ENCODE measurements at places on chromosomes 2 and 18.

DNA sequence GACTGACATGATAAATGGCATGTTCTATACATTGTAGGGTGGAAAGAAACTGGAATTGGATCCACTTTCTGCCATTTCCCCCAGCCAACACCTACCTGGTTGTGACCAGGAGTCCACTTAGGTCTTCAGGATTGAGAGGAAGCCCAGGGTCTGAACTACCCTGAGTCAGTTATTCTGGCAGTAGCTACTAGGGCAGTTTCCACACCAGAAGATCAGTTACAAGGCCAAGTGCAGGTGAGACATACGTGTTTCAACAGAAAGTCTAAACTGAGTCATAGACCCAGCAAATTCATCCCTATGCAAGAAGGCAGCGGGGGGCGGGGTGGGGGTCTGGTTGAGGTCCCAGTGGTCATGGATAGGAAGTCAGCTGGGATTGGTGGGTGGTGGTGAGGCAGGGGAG lies 21.9 kb downstream of the ANTXR1 start:
- no peak for DNase-seq

GRCh38 chr2:16216558-16216945 lies 276.2 kb downstream of the MYCN start:
- DNase-seq: no peak

DNA sequence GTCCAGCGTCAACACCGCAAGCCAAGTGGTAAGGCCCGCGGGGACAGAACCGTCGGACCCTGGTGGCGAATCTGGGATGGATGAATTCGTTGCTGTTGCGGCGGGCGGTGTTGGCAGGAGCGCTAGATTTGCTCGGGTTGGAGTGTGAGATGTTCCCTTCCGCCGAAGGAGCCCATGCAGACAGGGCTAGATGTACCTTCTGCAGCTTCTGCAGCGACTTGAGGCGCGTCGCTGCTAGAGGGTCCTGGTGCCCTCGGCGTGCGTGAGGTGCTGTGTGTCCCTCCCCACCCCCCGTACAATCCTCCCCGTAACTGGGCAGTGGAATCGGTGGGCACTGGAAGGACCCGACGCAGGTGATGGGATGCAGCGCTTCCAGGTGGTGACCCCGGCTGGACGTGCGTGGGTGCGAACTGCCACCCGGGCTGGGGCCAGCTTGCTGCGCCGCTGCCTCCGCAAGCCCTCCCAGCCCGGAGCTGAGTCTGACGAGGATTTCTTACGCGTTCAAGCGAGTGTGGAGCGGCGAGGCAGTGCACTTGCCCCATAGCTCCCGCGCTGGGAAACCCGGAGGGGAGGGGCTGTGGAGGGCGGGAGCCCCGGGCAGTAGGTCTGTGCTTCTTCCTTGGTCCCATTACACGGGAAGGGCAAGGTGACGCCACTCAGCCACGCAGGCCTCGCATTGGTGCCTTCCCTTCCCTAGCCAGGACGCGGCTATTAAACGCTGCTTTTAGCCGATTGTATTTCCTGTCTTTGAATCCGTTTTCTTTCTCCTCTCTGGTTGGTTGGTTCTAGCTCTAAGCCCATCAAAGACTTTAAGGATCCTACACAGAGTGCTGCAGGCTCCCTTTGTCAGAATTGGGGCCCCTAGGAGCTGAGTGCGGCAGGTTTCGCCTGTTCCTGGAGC lies 34.2 kb downstream of the CHRNA1 start:
- peak; percentile 17 for DNase-seq

DNA sequence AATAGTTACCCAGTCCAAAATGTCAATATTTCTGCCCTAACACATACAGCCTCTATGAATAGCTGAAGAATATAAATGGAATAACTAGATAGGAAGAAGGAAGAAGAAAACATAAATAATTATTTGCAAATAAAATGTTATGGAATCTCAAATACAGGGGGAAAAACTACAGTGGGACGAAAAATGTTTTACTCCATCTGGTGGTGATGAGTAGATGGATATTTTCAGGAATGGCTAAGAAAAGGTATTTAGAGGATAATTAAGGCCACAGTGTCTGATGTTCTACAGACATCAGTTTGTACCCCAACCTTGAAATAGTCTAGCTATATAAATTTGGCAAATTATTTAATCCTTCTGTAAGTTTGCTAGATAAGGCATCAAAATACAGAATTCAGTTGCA lies 178.1 kb upstream of the FSHR start:
- no peak for DNase-seq

Measured in T-helper 17 cell (primary cell).